ENCODE measurements at places on chromosomes 16 and 17.

DNA sequence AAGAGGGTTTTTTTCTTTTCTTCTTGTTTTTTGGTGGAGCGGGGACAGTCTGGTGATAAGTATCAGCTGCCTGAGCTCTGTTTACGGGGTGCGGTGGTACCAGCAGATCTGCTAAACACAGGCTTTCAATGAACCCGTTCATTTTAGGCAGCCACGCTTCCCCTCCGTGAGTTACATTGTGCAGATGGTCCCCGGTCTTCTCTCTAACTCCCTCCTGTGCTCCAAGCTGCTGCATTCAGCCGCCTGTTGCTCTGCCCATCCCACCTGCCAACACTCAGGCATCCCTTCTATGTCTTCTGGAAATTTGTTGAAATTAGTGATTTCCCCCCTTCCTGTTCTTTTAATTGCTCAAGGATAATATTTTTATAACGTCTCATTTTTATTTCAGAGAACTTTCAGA lies 82.1 kb upstream of the ELAC2 start:
- DNase-seq: no peak

DNA sequence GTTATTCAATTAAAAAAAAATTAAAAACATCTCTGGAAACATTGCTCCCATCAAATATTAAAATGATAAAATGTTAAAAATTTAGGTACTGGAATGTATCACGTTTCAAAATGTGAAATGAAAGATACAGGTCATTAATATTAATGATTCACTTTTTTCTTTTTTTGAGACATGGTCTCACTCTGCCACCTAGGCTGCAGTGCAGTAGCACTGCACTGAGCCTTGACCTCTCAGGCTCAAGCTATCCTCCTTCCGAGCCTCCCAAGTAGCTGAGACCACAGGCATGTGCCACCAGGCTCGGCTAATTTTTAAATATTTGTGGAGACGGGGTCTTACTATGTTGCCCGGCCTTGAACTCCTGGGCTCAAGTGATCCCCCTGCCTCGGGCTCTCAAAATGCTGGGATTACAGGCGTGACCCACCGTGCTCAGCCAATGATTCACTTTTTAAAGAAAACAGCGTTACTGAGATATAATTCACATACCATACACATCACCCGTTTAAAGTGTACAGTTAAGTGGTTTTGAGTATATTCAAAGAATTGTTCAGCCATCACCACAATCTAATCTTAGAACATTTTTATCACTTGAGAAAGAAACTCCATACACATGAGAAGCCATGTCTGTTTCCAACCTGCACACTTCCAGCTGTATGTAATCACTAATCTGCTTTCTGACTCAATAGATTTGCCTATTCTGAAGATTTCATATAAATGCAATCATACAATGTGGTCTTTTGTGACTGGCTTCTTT lies 19.1 kb upstream of the NETO2 start:
- no peak for DNase-seq

GRCh38 chr16:60073376-60073775 lies 1339.3 kb upstream of the GOT2 start:
- DNase-seq: no peak

DNA sequence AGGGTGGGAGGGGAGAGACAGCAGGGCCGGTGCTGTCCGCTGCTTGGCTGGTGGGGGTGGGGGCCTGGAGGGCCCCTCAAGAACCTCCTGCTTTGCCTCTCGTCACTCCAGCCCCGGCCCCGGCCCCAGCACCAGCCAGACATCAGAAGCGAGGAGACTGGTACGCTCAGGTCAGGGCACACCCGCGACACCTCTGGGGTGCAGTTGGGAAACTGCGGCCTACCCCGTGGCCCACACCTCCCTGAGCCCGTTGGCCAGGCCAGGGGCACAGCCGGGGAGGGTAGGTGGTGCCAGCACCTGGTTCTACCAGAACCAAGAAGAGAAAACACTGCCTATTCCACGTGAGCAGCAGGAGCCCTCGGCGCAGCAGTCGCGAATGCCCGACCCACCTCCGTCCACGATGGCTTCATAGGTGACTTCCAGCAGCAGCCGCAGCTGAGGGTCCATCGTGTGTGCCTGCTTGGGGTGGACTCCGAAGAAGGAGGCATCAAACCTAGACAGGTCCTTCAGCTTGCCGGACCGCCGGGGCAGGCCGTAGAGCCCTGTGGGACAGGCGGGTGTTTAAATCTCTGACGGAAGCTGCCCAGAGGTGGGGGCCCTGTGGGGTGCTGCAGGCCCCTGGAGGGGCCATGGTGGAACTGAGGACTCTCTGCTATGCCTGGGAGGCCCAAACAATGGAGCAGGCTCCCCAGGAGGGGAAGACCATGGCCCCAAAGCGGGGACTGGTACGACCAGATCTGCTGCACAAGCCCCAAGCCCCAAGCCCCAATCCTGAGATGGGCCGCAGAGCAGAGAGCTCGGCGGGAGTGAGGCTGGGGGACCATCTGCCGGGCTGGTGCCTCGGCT lies 2.9 kb downstream of the FASN start:
- DNase-seq: no peak

DNA sequence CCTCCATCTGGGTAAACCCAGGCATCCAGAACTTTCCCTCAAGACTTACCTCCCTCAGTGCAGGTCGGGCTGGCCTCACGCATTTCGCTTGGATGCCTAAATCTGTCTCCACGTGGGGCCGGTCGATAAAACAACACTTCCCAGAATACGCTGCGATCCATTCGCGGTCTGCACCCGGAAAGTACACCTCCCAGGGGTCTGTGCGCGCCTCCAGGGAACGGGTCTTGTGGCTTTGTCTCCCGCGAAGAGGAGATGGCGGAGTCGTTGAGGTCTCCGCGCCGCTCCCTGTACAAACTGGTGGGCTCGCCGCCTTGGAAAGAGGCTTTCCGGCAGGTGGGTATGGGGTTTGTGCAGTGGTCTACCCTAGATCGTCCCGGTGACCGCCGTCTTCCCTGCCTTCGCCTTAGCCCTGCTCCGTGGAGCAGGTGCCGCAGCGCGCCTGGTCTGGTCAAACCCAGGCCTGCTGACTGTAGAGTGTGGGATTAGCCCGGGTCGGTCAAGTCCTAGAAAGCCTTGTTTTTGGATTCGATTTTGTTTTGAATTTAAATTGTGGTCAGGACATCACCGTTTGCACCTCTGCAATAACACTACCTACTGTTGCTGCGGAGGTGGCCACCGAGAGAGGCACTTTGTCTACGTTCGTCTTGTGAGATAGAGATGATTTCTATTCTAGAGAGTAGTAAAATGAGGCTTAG lies at the start of gene RPAIN:
RPAIN (plus strand) TSS at position 224 of the 695 bp plus-strand sequence; CDS start at position 253, 29 bp downstream.
- DNase-seq: peak; percentile 94

DNA sequence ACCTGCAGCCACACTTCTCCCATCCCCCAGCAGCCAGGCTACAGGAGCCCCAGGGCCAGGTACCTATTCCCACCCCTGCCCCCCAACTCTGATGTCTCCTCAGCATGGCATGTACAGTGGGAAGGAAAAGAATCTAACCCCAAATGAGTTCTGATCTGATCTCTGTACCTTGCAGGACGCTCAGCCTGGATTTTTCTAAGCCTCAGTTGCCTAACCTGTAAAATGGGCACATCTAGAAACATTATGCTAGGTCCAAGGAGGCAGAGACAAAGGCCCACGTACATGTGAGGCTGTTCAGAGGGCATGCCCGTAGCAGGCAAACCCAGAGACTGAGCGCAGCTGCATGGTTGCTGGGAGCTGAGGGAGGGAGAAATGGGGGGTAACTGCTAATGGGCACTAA lies 35.1 kb downstream of the SLC38A8 start:
- no peak for DNase-seq

- no peak for DNase-seq
Observed at GRCh38 chr17:78356101-78356713, 3.7 kb downstream of the SOCS3 start.

DNA sequence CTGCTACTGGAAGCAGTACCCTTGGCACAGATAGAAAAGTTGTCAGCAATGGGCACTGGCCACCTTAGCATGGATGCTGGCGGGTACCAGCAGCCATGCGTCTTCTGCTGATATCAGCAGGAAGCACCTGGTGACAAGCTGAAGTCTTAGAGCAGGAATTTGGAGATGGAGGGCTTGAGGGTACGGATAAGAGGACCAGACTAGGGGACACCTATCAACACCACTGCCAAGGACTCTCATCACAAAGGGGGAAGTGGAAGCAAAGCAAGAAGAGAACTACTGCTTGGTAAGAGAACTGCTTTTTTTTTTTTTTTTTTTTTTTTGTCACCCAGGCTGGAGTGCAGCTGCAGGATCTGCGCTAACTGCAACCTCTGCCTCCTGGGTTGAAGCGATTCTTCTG lies 35.4 kb upstream of the LYRM9 start:
- no peak for DNase-seq

DNA sequence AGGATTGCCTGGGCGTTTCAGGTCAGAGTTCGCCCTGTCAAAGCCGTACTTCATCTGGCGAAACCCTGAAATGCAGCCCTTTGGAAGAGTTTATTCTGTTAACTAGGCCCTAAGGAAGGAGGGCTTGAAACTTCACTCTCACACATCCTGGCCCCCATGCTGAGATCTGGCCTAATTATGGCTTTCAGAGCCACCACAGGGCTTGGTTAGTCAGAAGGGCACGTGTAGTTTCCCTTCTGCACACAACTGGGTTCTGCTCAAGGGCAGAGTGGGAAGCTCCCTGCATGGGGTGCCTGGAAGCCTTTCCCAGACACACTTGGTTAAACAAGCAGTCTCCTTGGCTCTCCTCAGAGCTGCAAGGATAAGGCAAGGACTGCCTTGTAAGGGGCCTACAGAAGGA lies 397.3 kb downstream of the SHISA9 start:
- DNase-seq: no peak

Data from left lobe of liver (tissue), 2 donors.